Activated CD4-positive, alpha-beta T cell treated with anti-CD3 and anti-CD28 coated beads, Interleukin-2, amount 50 U/mL, for 4 hours (primary cell): ENCODE measurements at places on chromosomes 2 and 18.

DNA sequence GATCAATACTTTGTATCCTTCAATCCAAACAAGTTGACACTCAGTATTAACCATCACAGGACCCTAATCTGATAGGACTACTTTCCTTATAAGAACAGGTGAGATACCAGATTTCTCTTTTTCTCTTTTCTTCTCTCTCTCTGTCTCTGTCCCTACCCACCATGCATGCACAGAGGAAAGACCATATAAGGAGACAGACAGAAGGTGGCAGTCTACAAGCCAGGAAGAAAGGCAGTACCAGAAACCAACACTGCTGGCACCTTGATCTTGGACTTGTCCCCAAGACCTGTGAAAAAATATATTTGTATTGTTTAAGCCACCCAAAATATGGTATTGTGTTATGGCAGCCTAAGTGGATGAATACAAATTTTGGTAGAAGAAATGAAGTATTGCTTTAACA, 156.2 kb upstream of the KCNH7 start:
- no peak for DNase-seq

DNA sequence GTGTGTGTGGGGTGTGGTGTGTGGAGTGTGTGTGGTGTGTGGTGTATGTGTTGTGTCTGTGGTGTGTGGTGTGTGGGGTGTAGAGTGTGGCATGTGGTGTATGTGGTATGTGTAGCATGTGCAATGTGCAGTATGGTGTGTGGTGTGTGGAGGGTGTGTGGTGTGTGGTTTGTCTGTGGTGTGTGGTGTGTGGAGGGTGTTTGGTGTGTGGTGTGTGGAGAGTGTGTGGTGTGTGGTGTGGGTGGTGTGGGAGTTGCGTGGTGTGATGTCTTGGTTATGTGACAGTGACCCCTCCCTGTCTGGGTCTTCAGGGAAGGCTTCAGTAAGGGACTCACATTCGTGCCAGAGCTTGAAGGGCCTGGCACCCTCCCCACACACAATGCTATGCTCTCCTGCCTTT, 718.2 kb upstream of the SOX11 start:
- DNase-seq = no peak

- DNase-seq = no peak
Measured at GRCh38 chr2:43224571-43225092, 1.8 kb downstream of the ZFP36L2 start.

GRCh38 chr2:45328264-45328870, 282.7 kb downstream of the SRBD1 start:
- no peak for DNase-seq

DNA sequence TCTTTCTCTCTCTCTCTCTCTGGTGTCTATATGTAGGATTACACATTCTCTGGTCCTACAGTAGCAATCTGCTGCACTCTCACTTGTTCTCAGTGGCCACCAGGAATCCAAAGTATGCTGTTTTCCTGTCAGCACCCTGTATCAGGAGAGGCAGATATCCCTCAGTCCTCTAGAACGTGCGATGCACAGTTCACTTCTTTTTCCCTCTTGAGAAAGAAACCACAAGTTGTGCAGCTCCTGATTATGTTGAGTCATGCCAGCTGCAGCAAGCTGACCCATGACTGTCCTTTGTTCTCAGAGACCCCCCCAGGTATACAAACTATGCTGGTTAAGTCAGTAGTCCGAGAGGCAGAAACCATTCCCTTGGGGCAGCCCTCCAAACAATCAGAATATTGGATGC, 54.6 kb downstream of the LANCL1 start:
- DNase-seq = no peak

DNA sequence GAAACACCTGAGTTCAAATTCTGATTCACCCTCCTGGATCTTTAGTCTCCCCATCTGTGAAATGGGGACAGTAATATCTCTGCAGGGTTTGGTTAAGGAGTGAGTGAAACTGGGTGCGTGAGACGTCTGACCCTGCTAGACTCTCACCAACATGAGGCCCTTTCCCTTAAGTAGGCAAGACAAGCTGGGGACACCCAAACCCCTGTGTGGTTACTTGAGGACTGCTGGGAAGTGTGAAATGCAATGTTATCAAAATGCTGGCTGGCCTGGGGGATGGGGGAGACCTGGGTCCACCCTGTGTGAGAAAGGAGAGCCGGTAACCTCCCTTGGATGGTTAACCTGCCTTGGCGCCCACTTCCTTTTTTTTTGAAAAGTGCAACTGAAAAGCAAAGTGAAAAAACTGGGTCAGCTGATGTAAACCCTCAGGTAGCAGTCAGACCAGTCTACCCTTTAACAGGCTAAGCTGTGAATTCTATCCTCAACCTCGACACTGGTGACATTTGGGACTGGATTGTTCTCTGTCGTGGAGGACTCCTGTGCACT, 82.3 kb downstream of the INPP5D start:
- no peak for DNase-seq

DNA sequence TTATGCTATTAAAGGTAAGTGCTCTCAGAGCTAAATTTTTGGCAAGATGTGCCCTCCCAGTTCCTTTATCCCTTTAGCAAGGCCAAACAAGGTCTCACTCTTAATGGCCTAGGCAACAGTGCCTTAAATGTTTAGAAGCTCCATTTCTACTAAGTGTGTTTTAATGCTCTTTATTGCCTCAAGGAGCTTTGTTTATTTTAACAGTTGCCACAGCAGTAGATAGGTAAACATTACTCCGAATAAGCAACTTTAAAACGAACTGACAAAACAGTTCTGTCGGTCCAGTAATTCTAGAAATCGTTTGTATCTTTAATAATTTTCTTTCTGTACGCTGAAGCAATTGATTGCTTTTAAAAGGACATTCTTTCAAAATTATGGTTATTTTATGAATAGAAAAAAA, 74.5 kb downstream of the PIEZO2 start:
- no peak for DNase-seq

DNA sequence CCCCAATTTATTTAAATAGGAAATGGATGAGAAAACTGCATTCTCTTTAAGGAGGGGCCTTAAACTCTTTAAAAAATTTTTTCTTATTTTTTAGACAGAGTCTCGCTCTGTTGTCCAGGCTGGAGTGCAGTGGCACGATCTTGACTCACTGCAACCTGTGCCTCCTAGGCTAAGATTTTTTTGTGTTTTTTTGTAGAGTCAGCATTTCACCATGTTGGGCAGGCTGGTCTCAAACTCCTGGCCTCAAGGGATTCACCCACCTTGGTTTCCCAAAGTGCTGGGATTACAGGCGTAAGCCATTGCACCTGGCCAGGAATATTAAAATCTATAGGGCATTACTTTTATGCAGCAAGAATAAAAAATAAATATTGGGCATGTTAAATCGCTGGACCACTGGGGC, 56.0 kb downstream of the GALR1 start:
- DNase-seq = no peak

DNA sequence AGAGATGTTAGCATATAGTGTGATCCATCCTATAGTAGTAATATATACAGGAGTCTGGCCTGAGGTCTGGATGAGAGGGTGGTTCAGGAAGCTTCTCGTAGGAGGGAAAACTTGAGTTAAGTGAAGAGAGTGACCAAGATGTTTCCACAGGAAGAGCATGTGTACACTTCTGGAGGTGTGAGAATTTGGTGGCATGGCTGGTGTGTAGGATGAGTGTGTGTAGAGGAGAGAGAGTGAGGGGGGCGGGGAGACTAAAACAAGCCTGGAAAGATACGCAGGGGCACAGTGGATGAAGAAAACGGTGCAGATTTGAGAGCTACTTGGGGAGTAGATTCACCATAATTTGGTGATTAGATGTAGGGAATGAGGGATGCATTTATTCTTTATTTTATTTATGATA, 43.5 kb upstream of the CTLA4 start:
- DNase-seq = no peak

GRCh38 chr2:68562934-68563333, 80.4 kb upstream of the PROKR1 start:
- no peak for DNase-seq

DNA sequence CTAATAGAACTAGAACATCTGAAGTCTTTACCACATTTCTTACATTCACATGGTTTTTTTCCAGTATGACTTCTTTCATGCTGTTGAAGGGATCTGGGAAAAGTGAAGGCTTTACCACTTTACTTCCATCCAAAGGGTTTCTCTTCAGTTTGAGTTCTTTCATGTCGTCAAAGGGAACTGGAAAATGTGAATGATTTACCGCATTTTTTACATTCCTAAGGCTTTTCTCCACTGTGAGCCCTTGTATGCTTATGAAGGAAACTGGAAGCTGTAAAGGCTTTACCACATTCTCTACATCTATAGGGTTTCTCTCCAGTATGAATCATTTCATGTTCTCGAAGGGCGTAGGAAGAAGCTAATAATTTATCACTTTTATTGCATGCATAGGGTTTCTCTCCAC, 46.7 kb downstream of the NBEAL1 start:
- DNase-seq = no peak

DNA sequence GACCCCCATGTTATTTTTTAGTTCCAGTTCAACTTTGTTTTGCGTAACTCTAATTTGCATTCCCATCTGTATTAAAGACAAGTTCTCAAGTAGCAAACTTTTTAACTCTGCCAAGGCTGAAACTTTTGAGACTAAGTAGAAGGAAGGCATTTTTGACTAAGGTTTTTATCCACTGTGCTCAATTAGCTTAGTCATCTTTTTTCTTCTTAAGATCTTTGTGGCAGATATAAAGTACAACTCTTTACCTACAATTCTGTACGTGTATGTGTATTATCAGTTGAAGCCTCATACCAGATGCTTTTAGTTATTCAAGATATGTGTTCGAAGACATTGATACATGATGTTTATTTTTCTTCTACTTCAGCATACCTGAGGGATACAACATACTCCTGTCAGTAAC, 41.6 kb downstream of the CREB1 start:
- DNase-seq = no peak

- no peak for DNase-seq
Measured at GRCh38 chr2:19349911-19350677, 8.3 kb downstream of the OSR1 start.

- DNase-seq = no peak
Measured at GRCh38 chr2:70999362-70999761, 4.7 kb upstream of the TEX261 start.

GRCh38 chr2:213119061-213119809, 32.2 kb downstream of the IKZF2 start:
- DNase-seq = no peak

DNA sequence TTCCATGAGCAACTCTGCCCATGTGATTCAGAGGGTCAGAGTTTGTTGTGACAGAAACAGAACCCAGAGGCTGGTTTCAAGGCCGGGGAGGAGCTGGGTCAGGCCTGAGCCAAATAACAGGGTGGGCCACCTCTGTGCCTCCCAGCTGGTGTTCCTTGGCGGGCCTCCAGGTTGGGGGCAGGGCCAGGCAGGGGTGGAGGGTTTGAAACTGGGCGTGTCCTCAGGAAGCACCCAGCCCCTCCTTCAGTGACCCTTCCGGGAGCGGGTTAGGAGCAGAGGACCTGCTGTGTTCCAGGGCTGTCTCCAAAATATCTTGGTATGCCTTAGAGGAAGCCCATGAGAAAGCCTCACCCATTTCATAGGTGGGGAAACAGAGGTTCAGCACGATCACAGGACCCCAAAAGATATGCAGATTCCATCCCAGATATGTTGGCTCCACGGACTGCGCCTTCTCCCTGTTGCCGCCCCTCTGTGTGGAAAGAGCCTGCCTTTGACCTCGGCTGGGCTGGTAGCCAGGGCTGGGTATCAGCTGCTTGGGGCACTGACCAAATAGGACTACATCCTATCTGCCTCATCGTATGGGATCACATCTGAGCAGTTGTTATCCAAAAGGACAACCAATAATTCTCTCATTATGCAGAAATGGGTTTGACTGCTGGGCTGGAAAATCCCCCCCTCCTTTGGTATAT, 74.8 kb upstream of the GLI2 start:
- DNase-seq = no peak

DNA sequence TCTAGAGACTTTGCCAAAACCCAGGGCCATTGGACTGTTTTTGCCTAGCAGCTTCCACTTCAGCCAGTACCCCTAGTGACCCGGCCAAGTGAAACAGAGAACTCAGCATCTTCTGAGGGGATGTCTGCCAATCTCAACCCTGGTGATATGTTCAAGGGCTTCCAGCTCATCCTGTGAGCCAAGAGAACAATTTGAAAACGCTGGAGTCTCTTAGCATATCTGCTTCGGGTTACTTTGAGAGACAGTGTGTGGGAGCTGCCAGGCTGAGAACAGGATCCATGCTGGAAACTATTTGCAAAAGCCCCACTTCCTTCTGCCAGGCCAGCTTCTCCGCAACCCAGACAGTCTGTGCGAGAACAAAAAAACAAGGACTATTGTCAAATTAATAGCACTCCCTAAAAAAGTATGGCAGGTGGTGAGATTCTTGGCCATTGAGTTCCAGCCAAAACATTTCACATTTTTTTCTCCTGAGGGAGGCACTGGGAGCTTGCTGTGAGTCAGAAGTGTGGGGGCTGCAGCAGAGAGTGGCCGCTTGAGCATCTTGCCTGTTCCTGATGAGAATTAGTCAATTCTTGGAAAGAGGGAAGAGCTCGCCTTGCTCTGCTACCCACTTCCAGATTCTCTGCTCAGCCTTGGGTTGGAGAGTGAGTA, 395.6 kb upstream of the TRIB2 start:
- DNase-seq = no peak

DNA sequence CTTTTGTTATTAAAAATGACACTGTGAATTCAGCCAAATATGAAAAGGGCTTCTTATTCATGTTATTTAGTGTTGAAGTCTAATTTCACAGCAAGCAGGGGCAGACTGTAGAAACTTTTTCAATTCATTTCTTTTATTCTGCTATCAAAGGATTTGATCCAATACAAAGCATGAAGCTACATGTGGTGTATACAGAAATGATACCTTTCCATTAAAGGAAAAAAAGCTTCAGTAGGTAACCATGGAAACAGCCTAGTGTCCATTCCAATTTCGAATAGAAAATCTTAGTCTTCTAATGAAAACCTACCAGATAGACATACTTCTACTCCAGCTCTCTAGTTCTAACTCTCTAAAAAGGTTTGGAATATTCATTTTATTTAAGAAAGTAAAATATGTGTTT, 276.2 kb upstream of the KCNJ3 start:
- DNase-seq = no peak

GRCh38 chr18:74682141-74682990, 84.7 kb downstream of the ZNF407 start:
- no peak for DNase-seq

DNA sequence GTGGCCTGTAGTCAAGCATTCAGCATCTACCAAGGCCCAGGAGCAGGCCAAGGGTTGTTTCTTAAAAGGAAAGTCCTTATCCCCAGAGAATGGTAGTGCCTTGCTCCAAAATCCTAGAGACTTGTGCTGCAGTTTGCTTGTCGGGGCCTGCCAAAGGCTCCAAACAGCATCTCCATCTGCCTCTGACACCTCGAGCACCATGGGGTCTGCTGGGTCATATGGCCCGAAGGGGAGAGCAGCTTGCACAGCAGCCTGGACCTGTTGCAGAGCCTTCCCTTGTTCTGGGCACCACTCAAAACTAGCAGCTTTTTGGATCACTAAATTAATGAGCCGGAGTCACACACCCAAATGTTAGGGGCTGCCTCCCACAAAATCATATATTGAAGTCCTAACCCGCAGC, 35.7 kb downstream of the GNAL start:
- no peak for DNase-seq
